ENCODE measurements at places on chromosomes 13 and 19.

DNA sequence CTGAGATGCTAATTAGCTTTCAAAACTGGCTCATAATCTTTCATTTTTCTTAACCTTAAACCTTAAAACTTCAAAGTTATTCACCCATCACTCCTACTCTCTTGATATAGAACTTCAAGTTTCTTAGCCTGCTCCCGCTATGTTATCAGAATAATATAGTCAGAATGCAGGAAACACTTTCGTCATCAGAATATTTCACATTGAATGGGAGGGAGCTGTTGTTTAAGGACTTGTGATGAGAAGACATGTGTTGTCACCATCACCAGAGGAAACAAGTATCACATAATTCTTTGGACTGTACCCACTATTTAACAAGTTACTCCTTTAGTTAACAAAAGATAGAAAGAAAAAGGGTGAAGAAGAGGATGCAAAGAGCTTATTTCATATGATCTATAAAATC is 65.0 kb upstream of the FNDC3A start:
- DNase-seq, result no peak

GRCh38 chr13:48446464-48446863 is 33.6 kb upstream of the LPAR6 start:
- DNase-seq, result no peak

DNA sequence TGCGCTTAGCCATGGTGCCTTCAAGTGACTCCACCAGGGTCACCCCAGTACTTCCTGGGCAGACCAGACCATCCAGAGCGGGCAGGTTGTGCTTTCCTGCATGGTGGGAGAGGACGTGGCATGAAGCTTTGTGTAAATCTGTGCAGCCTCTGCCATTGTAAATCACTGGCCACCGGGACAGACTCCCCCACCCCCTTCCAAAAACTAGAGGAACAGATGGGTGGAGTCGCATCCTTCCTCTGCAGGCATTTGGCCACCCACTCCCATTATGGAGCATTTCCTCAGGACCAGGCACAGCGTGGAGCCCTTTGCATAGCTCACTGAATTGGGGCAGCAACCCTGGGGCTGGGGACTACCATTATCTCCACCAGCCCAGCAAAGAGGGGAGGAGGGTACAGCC is 8.2 kb downstream of the BCKDHA start:
- DNase-seq, result no peak

- no peak for DNase-seq
These were observed 22.5 kb upstream of the ZNF845 start for GRCh38 chr19:53311044-53311443.

DNA sequence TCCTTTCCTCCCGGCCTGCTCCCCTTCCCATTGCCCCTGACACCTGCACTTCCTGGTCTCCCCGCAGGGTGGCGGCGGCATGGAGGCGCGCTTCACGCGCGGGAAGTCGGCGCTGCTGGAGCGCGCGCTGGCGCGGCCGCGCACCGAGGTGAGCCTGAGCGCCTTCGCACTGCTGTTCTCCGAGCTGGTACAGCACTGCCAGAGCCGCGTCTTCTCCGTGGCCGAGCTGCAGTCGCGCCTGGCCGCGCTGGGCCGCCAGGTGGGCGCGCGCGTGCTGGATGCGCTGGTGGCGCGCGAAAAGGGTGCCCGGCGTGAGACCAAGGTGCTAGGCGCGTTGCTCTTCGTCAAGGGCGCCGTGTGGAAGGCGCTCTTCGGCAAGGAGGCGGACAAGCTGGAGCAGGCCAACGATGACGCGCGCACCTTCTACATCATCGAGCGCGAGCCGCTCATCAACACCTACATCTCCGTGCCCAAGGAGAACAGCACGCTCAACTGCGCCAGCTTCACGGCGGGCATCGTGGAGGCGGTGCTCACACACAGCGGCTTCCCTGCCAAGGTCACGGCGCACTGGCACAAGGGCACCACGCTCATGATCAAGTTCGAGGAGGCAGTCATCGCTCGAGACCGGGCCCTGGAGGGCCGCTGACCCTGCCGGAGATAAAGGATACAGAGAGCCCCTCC is 1.7 kb downstream of the TRAPPC5 start:
- no peak for DNase-seq

GRCh38 chr13:49297338-49297737 is 49.6 kb downstream of the CDADC1 start:
- DNase-seq, result no peak

DNA sequence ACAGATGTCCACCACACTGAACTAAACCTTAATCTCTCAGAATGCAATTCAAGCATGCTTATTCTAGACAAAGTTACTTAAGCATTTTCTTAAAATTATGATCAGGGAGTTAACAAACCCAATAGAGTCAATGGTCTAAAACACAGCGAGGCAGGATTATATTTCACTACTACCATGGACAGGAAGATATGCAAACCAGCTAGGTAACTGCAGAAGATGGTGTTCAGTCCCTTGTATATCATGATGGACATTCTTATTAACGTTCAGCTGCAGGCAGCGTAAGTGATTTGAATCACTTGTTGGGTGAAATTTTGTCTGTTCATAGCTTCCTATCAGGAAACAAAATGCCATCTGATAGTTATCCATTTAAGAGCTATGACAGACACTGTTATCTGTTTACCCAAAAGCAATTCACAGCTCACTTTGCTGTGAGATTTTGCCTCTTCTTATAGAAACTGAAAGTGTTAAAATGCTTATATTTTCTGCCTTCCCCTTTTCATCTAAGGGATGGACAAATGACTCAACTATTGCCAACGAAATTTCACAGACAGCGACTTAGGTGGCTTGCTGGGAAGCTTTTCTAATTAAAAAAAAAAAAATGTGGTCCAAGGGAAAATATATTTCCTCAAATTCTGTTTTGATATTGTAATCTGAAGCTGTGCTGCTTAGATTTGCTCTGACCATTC is 591.9 kb downstream of the DACH1 start:
- DNase-seq, result no peak

DNA sequence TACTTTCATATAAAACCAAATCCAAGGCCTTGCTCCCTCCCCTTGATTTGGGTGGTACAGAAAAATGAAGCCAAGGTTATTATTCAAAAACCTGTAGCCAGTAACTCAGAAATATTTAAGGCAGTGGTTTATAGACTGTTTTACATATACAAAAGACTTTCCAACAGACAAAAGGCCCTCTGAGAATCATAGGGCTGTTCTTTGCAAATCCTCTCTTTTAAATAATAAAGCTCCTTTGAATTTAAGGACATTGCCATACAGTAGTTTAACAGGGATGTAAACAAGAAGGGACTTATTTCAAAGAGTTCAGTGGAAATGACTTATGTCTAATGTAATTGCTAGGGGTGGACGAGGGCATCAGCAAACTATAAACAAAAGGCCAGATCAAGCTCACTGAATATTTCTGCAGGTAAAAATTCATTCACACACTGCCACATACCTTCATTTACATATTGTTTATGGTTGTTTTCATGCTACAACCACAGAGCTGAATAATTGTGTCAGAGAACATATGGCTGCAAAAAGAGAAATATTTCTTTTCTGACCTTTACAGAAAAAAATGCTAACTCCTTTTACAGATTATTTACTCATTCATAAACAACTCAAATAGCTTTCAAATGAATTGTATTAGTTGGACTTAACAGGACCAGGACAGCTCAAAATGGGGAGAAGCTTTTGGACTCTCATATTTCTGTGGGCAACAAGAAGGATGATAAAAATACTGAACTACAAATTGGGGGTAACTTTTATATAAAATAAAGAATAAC is 665.6 kb downstream of the SLITRK1 start:
- DNase-seq, result no peak

GRCh38 chr13:71727042-71727441 is 140.0 kb downstream of the DACH1 start:
- no peak for DNase-seq

DNA sequence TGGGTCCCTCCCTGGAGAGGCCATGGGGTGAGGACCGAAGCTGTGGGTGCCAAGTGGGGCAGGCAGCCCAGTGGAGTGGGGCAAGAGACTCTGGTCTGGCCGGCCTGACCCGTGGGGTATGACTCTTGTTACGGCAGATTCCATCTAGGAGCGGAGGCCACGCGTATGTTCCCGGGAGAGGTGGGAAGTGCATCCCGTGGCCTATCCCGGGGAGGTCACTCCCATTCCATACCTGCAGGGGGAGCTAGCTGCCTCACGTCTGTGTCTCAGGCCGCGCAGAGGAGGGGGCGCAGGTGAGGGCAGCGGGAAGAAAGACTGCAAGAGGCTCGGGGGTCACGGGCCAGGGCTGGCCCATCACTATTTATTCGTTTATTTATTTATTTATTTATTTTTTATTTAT is 4.9 kb downstream of the CSNK1G2 start:
- no peak for DNase-seq

DNA sequence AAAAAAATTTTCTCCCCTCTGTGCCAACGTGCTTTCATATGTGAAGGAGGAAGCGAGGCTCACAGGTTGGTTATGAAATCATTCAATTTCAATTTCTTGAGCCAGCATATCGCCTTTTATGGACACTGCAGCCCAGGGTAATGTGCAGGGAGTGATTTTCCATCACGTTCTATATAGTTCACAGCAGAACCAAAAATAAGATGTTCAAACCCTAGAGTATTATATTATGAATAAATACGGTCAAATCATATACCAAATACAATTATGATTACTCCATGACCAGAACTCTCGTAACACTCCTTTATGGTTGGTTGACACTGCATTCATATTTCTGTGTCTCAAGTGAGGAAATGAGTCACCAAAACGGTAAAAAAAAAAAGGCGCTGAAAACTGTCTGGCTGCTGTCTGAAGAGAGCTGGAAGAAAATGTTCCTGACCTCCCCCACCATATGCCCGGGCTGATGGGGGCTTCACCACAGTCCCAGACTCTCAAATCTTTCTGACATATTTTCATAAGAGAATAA is 75.8 kb upstream of the UBAC2 start:
- DNase-seq, result no peak

DNA sequence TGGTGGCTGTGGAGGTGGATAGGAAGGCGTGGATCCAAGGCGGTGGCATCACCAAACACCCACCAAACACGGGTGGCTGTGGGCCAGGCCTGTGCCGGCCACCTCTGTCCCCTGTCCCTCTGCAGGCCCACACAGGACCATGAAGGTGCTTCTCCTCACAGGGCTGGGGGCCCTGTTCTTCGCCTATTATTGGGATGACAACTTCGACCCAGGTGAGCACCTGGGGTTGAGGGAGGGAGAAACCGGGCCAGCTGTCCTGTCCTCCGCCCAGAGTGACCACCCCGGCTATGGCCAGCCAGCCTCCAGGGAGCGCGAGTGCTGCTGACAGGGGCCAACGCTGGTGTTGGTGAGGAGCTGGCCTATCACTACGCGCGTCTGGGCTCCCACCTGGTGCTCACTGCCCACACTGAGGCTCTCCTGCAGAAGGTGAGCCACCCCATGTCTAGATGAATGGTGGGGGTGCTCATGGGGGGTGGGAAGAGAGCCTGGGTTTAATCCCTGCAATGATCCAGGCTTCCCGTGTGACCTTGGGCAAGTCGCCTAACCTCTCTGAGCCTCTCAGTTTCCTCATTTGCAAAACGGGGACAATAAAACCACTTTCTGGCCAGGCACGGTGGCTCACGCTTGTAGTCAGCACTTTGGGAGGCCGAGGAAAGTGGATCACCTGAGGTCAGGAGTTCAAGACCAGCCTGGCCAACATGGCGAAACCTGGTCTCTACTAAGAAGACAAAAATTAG is 4.0 kb downstream of the HSD11B1L start:
- no peak for DNase-seq

GRCh38 chr13:33244210-33244906 is 41.2 kb downstream of the STARD13 start:
- DNase-seq, result no peak

- no peak for DNase-seq
These were observed 155.2 kb downstream of the DPF1 start for GRCh38 chr19:38068826-38069225.

DNA sequence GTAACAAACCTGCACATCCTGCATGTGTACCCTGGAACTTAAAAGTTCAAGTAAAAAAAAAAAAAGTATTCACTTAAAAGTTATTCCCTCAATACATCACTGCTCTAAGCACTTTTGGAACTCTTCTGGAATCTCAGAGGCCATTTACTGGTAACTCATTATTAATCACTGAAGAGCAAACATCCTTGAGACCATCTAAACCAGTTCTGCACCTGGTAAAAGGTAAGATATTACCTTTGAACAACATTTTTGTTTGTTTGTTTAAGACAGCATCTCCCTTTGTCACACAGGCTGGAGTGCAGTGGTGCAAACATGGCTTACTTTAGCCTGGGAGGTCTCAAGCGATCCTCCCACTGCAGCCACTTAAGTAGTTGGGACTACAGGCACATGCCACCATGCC is 16.7 kb downstream of the UGGT2 start:
- DNase-seq, result no peak

DNA sequence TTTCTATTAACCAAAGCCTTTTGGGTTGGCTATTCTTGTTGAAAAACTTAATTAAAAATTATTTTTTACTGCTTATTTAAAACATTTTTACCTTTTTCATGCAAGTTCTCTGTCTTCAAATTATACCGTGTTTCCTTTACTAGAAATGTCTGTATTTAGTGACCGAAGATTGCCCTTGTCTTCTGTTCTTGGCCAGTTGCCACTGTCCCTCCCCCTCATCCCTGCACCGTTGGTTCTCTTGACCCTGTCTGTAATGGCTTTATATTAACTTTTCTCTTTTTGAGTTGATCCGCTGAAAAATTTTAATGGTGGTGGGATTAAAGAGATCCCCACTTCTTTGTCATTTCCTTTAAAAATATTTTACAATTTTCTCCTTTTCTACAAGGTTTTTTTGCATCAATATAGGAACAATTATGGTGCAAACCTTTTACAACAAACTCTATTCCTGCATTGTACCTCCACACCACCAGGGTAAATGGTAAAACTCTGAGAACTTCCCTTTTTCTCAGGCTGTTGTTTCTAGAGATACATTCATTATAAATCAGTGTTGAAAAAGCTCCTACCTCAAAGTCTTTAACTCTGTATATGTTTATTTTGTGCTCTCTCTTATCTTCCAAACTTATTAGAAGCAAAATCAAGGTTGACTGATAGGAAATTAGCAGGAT is 12.9 kb upstream of the RNF113B start:
- DNase-seq, result no peak

DNA sequence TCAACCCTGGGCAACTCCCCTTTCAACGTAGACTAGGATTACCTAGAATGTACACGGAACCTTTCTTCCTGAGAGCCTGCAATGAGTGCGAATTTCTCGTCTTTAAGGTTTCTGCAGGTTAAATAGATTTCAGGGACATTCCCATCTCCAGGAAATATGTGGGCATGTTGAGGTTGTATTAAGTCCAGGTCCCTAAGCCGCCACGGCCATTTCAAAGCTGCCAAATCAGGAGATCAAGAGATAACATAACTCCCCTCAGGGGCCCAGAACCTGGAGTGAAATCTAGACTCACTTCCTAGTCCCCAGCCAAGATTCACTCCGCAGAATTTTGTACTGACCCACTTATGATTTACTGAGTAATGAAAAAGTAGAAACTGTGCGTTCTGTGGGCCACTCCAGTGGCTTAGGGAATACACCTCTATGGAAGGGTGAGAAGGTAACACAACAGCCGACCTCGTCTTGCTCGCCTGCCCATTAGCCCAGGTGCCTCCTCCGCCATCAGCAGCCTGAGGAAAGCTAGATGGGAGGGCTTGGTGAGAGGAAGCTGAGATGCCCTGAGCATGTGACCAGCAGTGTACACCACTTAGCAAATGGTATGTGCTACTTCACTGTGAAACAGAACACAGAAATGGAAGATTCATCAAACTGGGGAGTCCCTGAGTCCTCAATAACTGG is 98.5 kb upstream of the SOX1 start:
- no peak for DNase-seq
